ENCODE measurements at places on chromosomes 7 and 10.

- DNase-seq, result no peak
Measured at GRCh38 chr7:148570510-148570909, 20.1 kb upstream of the C7orf33 start.

- no peak for DNase-seq
Measured at GRCh38 chr10:64156166-64156565, 635.0 kb downstream of the REEP3 start.

- no peak for DNase-seq
Measured at GRCh38 chr10:786633-787474, 97.4 kb upstream of the DIP2C start.

DNA sequence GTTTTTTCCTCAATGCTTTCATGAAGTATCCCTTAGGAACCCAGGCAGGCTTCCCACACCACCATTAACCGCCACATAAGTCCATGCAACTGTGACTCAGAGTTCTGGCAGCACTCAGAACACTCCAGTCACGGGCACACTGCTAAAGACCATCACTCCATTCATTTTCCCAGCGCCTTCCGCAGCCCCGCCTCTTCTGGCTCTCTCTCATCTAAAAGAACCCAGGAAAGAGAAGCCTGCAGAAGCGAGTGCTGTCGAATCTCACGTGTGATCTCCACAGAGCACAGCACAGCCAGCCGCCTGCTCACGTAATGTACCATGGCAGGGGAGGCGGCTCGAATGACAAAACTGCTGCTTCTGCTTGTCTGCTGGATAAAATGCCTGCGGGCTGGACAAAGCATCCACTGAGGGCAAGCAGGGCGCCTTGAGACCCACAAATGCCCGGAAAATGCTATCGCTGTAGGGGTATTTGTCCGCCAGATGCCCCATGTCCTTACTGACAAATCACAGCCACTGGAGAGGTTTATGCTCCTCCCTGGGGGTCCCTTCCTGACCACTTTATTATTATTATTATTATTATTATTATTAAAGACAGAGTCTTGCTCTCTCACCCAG is 1.8 kb downstream of the PSMG3 start:
- no peak for DNase-seq

DNA sequence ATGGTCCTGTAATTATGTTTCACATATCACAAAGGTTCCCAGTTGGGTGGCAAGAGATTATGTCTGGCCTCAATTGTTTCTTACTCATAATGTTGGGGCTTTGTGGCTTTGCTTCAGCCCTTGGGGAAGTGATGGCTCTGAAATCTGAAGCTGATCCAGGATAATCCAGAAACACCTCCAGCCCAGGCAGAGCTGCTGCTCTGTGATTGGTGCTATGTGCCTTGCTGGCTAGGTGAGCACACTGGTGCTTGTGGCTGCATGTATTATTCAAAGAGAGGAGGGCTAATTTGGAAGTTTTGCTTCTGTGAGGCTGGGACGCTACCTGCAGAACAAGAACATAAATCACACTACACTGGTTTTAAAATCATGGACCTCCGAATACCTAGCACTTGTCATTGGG is 346.6 kb upstream of the MGMT start:
- DNase-seq, result no peak
